ENCODE measurements at places on chromosomes 13 and 19.

- no peak for DNase-seq
Measured at GRCh38 chr19:27647423-27647822, 1565.5 kb downstream of the UQCRFS1 start.

- no peak for DNase-seq
Measured at GRCh38 chr13:32409561-32410421, 18.1 kb downstream of the N4BP2L1 start.

- no peak for DNase-seq
Measured at GRCh38 chr13:21287331-21287907, 111.0 kb downstream of the MRPL57 start.

- DNase-seq = no peak
Measured at GRCh38 chr13:50611117-50611781, 232.2 kb downstream of the DLEU7 start.

DNA sequence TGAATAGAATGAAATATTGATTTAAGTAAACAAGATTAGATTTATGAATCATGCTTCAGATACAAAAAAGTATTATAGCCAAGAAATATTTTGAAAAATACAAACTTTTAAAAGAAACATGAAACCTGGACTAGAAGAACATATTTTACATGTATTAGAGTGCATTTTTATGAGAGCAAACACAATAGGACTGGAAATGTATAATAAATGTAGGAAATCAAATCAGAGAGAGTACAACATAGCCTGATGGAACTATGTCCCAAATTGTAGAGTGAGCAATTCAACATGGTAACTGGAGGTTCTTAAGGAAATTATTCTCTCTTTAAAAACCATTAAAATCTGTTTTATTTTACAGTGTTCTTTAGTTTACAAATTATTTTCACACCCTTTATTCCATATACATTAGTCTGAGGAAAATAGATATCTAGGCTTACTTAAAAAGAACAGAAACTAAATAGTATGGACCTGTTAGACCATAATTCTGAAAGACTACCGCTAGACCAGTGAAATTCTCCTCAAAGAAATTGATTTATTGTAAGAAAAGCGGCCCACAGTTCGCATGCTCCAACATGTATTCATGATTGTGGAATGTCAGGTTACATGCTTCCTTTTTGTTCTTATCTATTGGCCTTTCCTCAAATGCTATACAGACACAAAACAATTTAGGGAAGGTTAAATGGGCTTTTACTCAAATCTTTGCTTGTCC is 1526.5 kb upstream of the SLC10A2 start:
- no peak for DNase-seq

DNA sequence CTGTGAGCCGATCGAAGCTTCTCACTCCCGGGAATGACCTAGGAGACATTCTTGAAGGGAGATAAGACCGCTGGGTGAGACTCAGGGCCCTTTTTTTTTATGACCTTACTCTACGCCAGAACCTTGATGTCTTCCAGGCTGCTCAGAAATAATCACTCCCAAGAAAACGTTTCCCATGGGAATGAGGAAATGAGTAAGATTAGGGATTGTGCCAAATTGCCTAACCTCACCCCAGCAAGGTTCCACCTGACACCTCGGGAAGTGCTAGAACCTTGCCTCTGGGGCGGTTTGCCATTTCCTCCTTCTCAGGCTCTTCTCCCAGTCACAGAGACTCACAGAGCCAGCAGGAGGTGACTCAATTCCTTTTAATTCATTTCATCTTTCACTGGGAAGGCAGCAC is 2.3 kb downstream of the SLC46A3 start:
- no peak for DNase-seq

DNA sequence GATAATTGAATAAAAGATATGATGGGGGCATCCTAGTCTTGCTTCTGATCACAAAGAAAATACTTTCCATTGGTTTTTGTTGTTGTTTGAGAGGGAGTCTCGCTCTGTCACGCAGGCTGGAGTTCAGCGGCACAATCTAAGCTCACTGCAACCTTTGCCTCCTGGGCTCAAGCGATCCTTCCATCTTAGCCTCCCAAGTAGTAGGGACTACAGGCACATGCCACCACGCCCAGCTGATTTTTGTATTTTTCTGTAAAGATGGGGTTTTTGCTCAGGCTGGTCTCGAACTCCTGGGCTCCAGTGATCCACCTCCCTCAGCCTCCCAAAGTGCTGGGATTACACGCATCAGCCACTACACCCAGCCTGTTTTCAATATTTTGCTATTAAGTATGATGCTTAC is 17.1 kb upstream of the PSMC4 start:
- DNase-seq = no peak

DNA sequence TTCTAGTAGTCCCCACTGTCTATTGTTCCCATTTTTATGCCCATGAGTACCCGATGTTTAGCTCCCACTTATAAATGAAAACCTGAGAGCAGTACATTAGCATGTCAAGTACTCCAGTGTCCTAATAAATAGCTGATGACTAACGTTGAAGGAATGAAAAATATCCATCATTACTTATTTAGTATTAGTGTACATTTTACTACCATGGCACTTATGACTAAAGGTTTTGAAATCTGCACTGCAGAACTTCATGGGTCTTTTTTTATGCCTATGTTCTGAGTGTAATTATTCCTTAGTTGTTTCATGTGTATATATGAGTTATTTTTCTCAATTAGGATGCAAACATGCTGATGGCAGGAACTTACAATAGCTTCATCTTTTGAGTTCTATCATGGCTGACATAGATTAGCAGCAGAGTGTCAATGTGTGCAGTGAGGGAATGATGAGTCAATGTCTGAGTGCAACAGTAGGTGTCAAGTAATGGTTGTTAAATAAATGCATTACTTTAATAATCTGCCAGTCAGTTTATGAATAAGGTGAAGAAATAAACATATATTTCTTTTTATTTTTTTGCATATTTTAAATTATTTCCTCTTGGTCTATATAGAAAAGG is 188.4 kb downstream of the ITGBL1 start:
- DNase-seq = no peak

DNA sequence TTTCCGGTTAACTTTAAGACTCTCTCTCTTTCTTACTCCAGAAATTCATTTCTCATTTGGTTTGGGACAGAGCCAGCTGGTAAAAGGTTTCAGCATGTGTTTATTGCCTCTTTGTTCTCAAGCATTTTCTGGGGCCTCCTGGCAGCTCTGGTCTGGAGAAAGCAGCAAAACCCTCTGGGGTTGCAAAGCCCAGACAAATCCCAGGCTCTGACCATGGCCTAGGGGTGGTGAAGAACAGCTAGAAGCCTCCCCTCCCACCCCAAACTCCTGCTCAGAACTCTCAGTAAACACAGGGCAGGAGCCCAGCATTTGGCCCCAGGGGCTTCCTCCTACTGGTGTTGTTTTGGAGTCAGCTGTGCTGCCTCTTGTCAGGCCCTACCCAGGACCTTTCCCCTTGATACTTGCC is 124.2 kb upstream of the SERP2 start:
- DNase-seq = no peak

DNA sequence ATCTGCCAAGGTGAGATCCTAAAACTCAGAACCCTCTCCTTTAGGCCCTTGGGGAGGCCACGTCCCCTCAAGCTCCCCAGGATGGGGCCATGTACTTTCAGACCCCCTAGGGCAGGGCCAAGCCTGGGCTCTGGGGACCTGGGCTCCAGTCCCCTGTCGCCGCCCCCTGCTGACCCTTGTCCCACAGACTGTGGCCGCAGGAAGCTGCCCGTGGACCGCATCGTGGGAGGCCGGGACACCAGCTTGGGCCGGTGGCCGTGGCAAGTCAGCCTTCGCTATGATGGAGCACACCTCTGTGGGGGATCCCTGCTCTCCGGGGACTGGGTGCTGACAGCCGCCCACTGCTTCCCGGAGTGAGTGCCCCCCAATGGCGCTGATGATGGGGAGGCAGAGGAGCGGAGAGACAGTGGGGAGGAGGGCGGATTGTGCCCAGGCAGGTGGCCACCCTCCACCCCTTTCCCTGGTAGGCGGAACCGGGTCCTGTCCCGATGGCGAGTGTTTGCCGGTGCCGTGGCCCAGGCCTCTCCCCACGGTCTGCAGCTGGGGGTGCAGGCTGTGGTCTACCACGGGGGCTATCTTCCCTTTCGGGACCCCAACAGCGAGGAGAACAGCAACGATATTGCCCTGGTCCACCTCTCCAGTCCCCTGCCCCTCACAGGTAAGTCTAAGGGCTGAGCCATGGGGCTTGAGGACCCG is 18.8 kb downstream of the HPN start:
- no peak for DNase-seq

GRCh38 chr19:45342911-45343310 is 2.4 kb downstream of the KLC3 start:
- no peak for DNase-seq

DNA sequence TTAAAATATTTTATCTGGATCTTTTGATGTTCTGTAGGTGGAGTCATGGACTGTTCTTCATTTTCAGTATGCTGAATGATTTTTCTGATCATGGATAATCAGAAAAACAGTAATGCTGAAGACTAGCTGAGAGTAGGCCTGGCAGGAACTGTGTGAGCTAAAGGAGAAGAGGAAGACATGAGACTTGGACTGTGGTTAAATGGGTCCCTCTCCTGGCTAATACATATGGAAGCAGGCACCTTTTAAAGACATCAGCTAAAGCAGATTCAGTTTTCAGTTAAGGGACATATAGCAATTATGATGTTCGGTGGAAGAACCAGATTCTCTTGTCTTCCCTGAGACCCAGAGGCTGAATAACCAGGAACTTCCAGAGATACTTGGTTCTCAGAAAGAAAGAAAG is 169.4 kb downstream of the OLFM4 start:
- no peak for DNase-seq

DNA sequence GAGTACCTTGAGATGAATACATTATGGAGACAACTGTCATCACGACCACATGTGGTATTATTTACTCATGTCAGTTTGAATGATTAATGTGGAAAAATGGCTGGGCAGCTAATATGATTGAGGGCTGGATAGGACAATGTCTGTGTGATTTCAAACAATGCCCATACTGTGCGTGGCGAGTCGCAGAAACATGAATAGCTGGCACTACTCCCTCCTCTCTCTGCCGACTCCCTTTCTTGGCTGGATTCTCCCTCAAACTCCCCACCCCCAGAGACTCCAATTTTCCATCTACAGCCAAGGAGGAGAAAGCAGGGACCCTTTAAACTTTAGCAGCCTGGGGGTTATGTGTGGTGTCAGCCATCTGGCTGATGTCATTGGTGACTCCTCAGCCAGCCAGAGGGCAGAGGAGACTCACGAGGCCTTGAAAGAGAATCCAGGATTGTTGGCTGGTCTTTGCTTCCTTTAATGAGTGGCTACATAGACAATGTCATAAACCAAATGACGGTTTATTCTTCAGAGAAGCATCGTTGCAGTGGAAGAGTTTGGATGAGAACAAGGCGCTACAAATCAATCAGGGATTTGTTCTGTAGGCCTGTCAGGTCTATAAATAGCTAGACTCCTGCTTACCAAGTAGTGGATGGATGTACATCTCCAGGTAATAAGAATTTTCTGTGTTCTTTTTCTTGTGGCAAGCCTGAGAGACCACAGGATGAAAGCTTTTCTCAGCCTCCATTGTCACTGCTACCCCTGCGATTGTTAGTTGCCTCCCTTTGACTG is 165.6 kb downstream of the DLEU7 start:
- no peak for DNase-seq

DNA sequence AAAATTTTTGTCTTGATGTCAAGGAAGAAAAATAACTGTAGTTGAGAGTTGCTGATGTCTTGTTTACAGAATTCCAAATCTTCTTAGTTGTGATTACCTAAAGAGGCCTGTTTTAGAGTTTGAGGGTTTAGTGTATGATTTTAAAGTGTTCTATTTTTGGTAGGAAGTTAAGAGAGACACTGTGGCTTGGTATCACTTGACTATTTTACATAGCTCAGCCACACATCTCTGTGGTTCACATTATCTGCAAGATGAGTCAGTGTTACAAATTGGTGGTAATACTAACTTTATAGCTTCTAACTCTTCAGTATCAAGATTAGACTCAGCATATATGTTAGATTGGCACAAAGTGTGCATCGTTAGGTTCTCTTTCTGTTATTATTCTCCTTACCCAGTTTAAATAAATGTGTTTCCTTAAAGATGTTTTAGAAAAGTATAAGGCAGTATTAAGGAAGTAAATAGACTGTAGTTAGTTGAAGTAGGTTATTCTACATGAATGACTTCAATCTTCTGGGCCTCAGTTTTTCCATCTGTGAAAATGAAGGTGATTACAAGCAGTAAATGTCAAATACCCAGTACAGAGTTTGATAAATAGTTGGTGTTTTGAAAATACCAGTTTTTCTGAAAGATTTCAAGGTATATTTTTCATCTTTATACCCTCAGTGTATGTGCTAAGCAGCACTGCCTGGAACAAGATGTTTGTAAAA is 33.4 kb downstream of the COG6 start:
- no peak for DNase-seq

DNA sequence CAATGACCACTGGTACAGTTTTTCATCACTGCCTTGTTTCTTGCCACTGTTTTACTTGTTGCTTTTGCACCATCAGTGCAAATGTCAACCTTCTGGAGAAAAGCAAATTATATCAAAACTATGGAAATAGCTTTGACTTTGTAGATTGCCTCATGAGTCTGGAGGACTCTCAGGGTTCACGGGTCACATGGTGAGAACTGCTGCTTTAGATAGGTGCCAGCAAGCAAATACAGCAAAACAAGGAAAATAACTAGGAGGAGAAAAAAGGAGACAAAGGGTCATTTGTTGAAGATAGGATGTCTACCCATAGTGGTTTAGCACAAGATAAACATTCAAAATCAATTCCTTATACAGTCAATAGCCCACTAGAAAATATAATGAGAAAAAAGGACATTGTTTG is 33.1 kb downstream of the POLR1D start:
- DNase-seq = no peak

GRCh38 chr13:32008518-32009175 is 22.9 kb upstream of the FRY start:
- DNase-seq = no peak

DNA sequence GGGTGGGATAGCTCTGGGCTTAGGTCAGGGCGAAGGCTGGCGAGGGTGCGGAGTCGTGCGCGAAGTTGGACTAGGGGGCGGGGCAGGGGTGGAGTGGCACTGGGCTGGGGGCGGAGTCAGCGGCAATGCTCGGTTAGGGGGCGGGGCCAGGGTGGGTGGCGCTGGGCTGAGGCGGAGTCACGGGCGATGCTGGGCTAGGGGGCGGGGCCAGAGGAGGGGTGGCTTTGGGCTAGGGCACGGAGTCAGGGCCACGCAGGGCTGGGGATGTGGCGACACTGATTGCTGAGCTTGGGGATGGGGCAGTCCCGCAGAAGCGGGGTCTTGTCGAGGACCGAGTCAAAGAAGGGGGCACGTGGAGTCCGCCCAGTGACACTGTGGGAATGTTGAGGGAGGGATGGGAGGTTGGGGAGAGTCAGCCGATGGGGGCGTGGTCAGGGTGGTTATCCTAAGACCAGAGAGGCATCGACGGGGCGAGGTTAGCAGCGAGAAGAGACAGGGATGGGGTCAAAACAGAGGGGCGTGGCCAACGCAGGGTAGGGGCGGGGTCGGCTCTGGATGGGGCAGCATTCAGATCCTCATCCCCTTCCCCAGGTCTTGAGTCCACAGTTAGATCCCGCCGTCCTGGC is 8.7 kb downstream of the HOMER3 start:
- DNase-seq = peak; percentile 73

DNA sequence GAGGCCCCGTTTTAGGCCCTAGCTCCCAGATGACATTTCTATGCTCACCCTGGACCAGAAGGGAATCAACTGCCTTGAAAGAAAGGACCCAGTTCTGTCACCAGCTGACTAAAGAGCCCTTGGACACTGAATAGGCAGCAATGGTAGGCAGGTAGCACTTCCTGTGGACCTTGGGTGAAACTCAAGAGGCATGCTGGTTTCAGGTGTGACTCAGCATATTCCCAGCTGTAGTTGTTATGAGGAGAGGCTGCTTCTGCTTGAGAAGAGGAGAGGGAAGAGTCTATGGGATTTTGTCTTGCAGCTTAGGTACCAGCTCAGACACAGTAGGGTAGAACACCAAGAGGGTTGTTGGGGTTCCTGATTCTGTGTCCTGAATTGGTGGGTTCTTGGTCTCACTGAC is 37.9 kb upstream of the HTR2A start:
- no peak for DNase-seq

Measured in CD4-positive, alpha-beta T cell treated with Interleukin-2 at 100 ng/mL for 4 hours (primary cell).